Stimulated activated CD4-positive, alpha-beta T cell treated with anti-CD3 and anti-CD28 coated beads, Interleukin-1b, Interleukin-23, amount 100 ng/mL, for 4 hours (primary cell): ENCODE measurements at places on chromosomes 11 and 22.

GRCh38 chr11:128784059-128784804 lies 82.9 kb downstream of the KCNJ1 start:
- DNase-seq, result no peak

- DNase-seq, result no peak
Observed at GRCh38 chr11:105220121-105220520, 80.6 kb upstream of the CARD18 start.

DNA sequence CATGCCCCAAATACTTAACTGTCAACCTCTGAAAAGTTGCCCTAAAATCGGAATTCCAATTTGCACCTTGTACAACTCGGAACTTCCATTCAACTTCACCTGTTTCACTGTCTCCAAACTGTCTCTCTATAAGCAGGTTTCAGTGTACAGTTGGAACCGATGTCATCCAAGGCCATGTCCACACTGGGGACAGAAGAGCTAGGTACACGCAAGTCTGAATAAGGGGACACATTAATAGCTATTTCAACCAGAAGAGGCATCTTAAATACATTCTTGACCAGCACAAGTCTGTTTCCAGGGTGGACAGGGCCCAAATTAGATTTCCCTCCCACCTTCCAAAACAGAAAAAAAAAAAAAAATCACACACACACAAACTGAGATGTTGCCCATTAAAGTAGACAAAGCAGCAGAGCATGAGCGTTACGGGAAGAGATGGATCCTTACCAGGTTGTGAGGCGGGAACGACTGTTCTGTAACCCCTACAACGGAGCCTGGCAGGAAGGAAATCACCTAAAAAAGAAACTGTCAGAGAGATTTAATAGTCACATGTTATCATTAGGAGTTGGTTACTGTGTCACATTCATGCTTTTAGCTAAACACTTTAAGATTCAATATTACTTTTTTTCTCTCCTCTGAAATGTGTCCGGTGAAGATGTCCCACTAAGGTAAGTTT lies 1.7 kb downstream of the CREBZF start:
- no peak for DNase-seq

GRCh38 chr22:20552443-20553401 lies 45.3 kb downstream of the MED15 start:
- DNase-seq, result no peak

DNA sequence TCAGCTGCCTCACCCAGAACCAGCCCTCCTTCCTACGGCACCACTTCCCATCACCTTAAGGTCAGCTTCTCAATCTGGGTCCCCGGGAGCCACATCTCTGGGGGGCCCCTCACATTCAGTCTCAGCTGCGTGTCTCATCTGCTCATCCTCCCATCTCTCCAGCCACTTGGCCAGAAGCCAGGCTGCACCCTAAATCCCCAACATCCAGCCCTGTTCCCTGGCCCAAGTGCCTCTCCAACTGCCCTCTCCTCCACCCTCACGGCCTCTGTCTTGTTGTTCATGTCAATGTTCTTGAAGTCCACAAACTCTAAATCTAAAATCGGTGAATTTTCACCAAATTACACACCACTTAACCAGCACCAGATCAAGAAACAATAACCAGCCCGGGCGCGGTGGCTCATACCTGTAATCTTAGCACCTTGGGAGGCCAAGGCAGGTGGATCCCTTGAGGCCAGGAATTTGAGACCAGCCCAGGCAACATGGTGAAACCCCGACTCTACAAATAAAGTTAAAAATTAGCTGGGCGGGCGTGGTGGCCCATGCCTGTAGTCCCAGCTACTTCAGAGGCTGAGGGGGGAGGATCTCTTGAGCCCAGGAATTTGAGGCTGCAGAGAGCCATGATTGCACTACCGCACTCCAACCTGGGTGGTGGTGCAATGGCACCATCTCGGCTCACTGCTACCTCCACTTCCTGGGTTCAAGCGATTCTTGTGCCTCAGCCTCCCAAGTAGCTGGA lies 33.7 kb downstream of the A4GALT start:
- no peak for DNase-seq

DNA sequence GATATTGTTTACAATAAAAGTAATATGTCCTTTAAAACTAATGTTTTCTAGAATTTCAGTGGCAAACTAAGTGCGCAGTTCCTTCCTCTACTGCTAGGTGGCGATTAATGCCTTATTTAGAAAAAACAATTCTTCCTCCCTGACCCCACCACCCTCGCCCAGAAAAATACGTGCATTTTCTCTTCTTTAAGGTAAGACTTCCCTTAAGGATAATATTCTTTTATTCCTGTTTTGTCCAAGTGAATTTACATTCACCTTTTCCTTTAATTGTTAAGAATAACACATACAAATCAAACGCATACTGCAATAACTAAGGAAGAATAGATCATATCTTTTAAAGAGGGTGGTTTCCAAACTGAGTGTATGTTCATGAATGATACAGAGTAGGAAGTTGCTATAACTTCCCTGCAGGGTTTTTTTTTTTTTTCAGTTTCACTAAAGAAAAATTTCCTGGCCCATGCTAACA lies 17.0 kb upstream of the PSMA1 start:
- DNase-seq, result peak; percentile 27

DNA sequence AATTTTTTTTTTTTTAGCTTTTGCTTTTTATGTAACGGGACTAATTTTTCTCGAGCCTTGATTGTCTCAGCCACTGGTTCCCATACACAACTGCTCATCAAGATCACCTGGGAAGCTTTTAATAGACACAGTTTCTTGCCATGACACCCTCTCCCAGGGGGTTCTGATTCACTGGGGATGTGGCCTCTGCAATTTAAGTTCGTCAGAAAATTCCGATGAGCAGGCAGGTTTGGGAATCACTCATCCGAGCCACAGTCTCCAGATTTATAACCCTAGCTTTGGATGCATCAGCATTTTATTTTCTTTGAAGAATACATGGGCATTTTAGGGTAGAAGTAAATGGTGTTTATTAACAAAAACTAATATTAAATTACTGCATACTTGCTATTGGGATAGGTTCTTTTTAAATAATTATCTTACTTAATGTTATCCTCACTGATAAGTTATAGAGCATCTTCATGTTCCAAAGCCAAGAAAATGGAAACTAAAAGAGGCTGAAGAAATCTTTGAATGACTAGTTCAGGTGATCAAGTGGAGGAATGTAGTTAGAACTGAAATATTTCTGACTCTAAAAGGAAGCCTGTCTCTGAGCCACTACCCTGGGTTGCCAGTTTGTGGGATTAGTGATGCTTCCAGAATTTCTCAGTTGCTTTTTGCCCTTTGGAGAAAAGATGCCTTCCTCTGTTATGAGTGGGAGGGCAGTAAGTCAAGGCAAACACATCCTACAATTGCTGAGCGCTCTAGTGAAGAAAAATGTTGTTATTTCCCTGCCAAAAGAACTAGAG lies 319.0 kb downstream of the DDX10 start:
- no peak for DNase-seq

DNA sequence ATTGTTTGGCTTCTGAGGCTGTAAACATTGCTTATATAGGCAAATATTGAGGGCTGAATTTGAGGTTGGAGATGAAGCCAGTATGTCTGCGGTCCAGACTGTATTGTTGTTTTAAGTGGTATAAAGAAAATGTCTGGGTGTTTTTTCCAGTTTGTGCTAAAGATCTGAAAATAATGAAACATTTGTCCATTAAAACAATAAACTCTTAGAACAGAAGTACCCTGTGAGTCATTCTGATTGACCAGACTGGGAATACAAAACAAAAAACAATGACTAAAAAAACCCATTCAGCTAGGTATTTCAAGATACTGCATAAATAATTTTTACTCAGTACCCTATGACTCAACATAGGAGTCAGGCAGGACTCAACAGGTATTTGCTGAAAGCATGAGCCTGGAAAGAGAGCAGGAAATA lies 20.4 kb downstream of the ALKBH8 start:
- DNase-seq, result no peak

- DNase-seq, result no peak
Observed at GRCh38 chr11:14980854-14981253, 8.7 kb upstream of the CALCA start.

DNA sequence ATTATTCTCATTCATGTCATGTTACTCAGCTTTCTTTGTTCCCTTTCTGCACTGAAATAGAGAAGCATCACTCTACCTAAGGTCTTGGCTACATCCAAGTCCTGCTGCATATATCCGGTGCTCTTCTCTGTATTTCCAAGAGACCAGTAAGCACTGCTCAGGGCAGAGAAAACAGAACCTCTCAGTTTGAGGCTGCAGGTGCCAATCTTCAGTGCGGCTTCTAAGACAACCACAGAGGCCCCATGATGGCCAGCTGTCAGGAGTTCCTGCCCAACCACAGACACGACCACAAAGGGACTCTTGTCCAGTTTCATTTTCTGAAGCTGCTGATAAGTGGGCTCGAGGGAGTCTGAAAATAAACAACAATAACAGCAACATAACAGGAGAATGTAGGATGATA lies 378.4 kb upstream of the PITPNB start:
- DNase-seq, result no peak

DNA sequence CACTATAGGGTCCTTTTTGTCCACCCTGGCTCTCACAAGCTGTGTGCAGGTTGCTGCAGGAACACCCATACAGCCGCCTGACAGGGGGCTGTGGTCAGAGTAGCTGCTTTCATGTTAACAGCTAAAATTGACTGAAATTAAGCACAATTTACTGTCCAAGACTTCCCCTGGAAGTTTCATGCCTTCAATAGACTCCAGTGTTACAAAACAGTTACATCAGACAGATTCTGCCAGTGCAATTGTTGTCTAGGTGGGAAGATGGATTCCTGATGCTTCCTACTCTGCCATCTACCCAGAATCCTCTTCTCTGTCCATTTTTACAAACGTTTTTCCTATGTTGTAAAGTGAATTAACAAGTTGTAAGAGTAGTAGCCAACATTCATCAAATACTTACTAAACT lies 5.3 kb upstream of the TSKU start:
- no peak for DNase-seq

- DNase-seq, result no peak
Observed at GRCh38 chr22:27886843-27887151, 32.3 kb downstream of the PITPNB start.

GRCh38 chr11:28760676-28761390 lies 652.6 kb downstream of the METTL15 start:
- DNase-seq, result no peak

DNA sequence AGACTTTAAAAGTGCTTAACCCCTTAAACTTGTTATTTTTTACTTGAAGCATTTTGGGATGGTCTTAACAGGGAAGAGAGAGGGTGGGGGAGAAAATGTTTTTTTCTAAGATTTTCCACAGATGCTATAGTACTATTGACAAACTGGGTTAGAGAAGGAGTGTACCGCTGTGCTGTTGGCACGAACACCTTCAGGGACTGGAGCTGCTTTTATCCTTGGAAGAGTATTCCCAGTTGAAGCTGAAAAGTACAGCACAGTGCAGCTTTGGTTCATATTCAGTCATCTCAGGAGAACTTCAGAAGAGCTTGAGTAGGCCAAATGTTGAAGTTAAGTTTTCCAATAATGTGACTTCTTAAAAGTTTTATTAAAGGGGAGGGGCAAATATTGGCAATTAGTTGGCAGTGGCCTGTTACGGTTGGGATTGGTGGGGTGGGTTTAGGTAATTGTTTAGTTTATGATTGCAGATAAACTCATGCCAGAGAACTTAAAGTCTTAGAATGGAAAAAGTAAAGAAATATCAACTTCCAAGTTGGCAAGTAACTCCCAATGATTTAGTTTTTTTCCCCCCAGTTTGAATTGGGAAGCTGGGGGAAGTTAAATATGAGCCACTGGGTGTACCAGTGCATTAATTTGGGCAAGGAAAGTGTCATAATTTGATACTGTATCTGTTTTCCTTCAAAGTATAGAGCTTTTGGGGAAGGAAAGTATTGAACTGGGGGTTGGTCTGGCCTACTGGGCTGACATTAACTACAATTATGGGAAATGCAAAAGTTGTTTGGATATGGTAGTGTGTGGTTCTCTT lies 2.8 kb downstream of the MALAT1 start:
- DNase-seq, result no peak

GRCh38 chr22:35913925-35914324 lies 114.7 kb downstream of the RBFOX2 start:
- DNase-seq, result no peak

GRCh38 chr22:37747080-37747714 lies 50.3 kb downstream of the TRIOBP start:
- no peak for DNase-seq

GRCh38 chr11:28756977-28757376 lies 648.8 kb downstream of the METTL15 start:
- no peak for DNase-seq

- DNase-seq, result no peak
Observed at GRCh38 chr11:127804747-127805400, 782.5 kb downstream of the ETS1 start.

DNA sequence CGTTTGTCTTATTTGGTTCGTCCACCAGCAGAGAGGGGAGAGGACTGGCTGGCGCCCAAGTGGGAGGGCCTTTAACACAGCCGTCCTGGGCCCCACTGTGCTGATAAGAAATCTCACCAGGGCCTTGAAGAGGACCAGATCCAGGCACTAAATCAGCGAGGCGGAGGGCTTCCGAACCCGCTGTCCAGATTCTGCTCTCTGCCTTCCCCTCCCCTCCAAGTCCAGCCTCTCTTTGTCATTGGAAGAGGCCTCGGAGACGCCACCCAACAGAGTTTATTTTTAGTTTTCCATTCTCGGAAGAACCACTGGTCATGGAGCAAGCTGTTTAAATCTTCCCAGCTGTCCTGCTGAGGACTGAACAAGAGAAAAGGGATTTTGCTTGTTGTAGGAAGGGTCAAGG lies 9.3 kb upstream of the FXYD6 start:
- DNase-seq, result no peak

- DNase-seq, result no peak
Observed at GRCh38 chr22:47354668-47355387, 592.4 kb downstream of the TBC1D22A start.

DNA sequence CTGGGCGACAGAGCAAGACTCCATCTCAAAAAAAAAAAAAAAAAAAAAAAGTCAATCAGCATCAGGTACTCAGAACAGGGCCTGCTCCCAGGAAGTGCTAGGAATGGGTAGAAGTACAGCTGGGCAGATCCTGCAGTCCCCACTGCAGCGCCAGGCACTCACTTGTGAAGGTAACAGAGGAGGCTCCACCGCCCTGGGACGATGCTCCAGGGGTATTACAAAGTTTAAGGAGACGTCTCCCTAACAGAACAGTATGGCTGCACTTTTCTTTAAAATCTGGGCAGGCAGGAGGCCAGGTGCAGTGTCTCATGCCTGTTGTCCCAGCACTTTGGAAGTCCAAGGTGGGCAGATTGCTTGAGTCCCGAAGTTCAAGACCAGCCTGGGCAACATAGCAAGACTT lies 1449.0 kb downstream of the BRD1 start:
- DNase-seq, result no peak
